ENCODE measurements at places on chromosomes 16 and 17.

DNA sequence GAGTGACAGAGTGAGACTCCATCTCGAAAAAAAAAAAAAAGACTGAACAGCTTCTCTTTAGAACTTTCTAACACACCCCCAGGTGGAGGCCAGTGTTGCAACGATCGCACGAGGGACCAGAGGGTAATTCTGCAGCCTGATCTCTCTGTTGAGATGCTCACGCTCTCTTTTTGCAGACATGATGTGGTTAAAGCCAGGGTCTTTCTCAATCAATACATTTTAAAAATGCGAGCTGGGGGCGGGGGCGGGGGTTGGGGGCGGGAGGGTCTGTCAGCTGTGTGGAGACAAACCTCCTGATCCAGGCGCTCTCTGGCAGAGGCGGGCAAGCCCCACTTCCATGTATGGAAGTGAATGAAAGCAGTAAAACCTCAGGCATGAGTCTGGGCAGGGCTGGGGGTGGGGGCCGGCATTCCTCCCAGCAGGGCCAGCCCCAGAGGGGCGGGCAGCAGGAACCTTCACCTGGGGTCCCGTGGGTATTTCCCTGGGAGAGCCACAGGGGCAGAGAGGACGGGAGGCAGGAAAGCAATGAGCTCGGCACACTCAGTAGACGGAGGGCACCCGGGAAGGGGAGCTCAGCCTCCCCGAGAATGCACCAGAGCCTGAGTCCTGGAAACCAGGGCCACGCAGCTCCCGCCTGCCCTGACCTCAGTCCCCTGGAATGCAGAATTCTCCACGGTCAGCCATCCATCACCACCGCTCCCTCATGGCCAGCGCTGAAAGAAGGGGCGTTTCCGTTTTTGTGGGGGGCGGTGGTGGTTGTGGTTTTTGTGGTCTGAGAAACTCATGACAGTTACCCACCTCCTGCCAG is 28.0 kb downstream of the NXN start:
- no peak for DNase-seq

GRCh38 chr16:85319208-85319983 is 207.1 kb upstream of the CIBAR2 start:
- DNase-seq = no peak

DNA sequence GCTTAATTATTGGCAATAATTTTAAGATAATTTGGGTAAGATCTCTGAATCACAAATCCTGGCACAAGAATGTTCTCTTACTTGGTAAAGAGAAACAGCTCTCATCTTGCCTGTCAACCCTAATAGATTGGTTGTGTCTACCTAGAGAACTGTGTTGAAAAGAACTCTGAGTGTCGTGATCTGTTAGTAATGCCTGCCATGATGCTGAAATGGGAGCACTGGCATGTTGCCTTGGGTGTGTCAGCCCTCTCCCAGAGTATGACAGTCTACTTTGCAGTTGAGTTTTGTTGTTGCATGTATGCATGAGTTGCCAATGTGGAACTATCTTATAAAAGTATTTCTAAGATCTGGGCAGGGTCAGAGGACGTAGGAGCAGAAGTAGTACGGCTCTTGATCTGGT is 221.4 kb downstream of the MAF start:
- no peak for DNase-seq

- DNase-seq = no peak
Measured at GRCh38 chr16:31099860-31100638, 5.5 kb upstream of the VKORC1 start.

Data from CD4-positive, alpha-beta T cell treated with Interleukin-15 for 1 hour (primary cell).